ENCODE measurements at places on chromosomes 5 and 9. TPM values are rescaled to one million over a fixed set of nuclear protein-coding genes. Genes with fewer than 3 reads are reported as not detected.

DNA sequence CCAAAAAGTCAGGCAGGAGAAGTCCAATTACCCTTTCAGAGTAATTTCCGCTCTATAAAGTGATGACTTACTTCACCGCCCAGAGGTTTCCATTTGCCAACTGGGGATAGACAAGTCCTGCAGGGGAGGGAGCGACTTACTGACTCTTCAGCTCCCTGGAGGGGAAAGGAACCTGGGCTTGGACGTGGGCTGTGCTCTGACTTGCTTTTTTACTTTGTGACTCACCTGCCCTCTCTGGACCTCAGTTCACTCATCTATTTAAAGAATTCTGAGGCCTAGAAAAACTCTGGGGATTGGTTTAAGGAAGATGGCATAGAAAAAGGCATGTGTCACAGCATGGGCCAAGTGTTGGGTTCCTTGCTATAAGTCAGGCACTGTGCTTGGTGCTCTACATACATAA, 180.4 kb upstream of the TRIM32 start:
- H3K4me1 ChIP-seq = no peaks in the 10 kb centered on the region
- no peak overlapping the region for H3K4me3 ChIP-seq
- H3K27me3 ChIP-seq = peaks cover 3% of the 10 kb centered on the region
- no peak overlapping the region for H3K27ac ChIP-seq
- DNase-seq = no peak
- no peaks in the 10 kb centered on the region for H3K36me3 ChIP-seq

- H3K4me1 ChIP-seq = no peaks in the 10 kb centered on the region
- DNase-seq = no peak
- H3K36me3 ChIP-seq = no peaks in the 10 kb centered on the region
- H3K27me3 ChIP-seq = peaks cover 4% of the 10 kb centered on the region
- H3K4me3 ChIP-seq = no peak overlapping the region
Observed at GRCh38 chr5:133041910-133042309, 9.9 kb upstream of the HSPA4 start.

GRCh38 chr9:124020520-124021384, 9.2 kb downstream of the LHX2 start:
- peaks cover 10% of the 10 kb centered on the region for H3K4me1 ChIP-seq
- DNase-seq = no peak
- peaks cover 33% of the 10 kb centered on the region for H3K27me3 ChIP-seq
- H3K27ac ChIP-seq = no peak overlapping the region
- H3K36me3 ChIP-seq = no peaks in the 10 kb centered on the region

- H3K36me3 ChIP-seq = no peaks in the 10 kb centered on the region
- DNase-seq = no peak
- peaks cover 13% of the 10 kb centered on the region for H3K4me1 ChIP-seq
- H3K27me3 ChIP-seq = peaks cover 10% of the 10 kb centered on the region
- no peak overlapping the region for H3K4me3 ChIP-seq
- H3K27ac ChIP-seq = no peak overlapping the region
Observed at GRCh38 chr9:121601194-121601593, 50.2 kb upstream of the DAB2IP start.

- peaks cover 54% of the 10 kb centered on the region for H3K4me1 ChIP-seq
- no peak overlapping the region for H3K4me3 ChIP-seq
- peak overlapping the region; percentile 24 for H3K27ac ChIP-seq
- H3K27me3 ChIP-seq = peaks cover 2% of the 10 kb centered on the region
- peaks cover 21% of the 10 kb centered on the region for H3K36me3 ChIP-seq
- no peak for DNase-seq
Observed at GRCh38 chr5:15604986-15605385, 105.0 kb downstream of the FBXL7 start.

GRCh38 chr9:131334629-131335367, 45.3 kb downstream of the PLPP7 start:
- no peak for DNase-seq
- no peaks in the 10 kb centered on the region for H3K36me3 ChIP-seq
- H3K27ac ChIP-seq = peak overlapping the region; percentile 87
- H3K27me3 ChIP-seq = peaks cover 2% of the 10 kb centered on the region

DNA sequence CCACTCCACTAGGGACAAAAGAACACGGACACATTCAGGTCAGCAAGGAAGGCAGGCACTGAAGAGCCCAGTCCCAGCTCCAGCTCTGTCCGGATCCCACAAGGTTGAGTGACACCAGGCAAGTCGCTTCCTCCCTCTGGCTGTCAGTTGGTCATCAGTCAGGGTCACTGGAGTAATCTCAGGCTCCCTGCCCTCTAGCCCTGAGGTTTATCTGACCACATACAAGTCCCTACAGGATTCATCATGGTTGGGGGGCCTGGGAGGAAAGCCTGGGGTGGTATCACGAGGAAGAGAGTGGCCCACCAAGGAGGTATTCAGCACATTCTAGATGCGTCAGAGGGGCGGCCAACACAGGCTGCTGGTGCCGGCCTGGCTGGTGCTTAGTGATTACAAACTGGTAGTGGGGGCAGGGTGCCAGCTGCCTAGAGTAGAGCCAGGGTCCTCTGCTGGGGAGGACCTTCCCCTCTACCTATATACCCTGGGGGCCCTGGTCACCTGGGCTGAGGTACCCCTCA, 81.5 kb downstream of the SHB start:
- no peak overlapping the region for H3K4me3 ChIP-seq
- peaks cover 7% of the 10 kb centered on the region for H3K36me3 ChIP-seq
- peaks cover 15% of the 10 kb centered on the region for H3K4me1 ChIP-seq
- DNase-seq = no peak

DNA sequence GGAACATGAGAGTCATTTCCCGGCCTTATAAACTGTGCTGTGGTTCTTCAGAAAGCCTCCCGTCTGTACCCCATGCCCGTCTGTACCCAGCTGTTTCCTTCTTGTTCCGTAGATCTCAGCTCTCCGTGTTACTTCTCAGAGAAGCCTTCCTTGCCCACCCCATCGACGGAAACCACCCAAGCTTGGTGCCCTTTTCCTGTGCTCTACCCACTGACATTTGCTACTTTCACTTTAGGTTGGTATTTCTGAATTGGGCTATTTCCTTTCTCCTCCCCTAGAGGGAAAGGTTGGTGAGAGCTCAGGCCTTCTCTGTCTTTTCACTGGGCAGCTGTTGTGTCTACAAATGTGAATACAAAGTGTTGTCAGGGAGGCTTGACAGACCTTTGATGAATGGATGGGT, 764.5 kb upstream of the ADAMTS16 start:
- no peaks in the 10 kb centered on the region for H3K27me3 ChIP-seq
- H3K4me3 ChIP-seq = no peak overlapping the region
- DNase-seq = no peak
- H3K27ac ChIP-seq = no peak overlapping the region

DNA sequence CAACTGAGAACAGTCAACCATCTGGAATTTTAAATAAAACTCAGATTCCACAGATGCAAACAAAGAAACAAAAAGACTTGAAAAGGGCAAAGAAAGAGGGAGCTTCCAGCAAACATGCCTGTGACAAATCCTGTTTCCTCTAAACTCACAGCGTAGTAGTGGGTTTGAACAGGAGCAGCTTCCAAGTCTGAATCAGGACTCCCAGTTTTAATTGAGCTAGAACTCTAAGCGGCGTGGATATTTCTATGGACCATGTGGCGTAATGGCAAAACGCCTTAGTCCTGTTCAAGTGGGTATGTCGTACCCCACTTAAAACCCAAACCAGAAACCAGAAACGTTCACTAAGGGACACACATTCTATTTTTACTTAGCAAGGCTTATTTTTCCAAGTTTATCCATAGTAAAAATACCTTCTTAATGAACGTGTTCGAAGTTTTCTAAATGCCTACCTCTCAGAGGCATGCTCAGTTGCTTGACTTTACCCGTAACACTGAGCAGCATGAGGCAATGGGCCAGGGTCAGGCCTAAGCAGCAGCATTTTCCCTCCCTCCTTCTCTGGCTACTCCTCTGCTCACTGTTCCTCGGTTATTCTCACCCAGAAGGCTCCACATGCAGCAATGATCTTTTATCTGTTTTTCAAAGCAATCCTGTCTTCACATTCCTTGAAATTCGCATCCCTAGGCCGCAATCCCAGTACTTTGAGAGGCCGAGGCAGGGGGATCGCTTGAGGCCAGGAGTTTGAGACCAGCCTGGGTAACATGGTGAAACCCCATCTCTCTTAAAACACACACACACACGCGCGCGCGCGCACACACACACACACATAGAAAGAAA, 77.9 kb downstream of the FNBP1 start:
- H3K36me3 ChIP-seq = peaks cover 38% of the 10 kb centered on the region
- no peak for DNase-seq
- no peaks in the 10 kb centered on the region for H3K27me3 ChIP-seq
- peaks cover 46% of the 10 kb centered on the region for H3K4me1 ChIP-seq

- no peak overlapping the region for H3K4me3 ChIP-seq
- H3K36me3 ChIP-seq = no peaks in the 10 kb centered on the region
- H3K27ac ChIP-seq = no peak overlapping the region
- H3K4me1 ChIP-seq = no peaks in the 10 kb centered on the region
Observed at GRCh38 chr5:156128026-156128425, 198.9 kb upstream of the SGCD start.

DNA sequence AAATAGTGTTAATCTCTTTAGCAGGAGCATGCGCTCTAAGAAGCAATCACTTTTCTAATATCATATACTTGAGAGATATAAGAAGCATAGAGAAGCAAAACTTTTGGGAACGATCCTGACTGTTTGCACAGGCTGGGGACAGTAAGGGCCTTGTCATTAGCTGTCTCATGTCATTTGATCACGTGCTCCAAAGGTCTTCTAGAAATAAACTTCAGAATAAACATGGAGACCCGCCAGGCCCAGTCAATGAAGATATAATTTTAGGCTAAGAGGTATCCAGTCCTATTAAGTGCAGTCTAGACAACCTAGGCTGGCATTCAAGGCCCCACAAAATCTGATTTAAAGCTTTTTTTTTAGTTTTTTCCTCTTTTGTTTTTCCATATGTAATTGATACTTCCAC, 111.0 kb upstream of the APC start:
- H3K36me3 ChIP-seq = no peaks in the 10 kb centered on the region
- H3K27ac ChIP-seq = no peak overlapping the region
- no peak overlapping the region for H3K4me3 ChIP-seq
- DNase-seq = no peak

- H3K4me1 ChIP-seq = peaks cover 65% of the 10 kb centered on the region
- no peak overlapping the region for H3K27ac ChIP-seq
- H3K4me3 ChIP-seq = no peak overlapping the region
Observed at GRCh38 chr9:77592476-77592875, 55.6 kb downstream of the GNA14 start.

DNA sequence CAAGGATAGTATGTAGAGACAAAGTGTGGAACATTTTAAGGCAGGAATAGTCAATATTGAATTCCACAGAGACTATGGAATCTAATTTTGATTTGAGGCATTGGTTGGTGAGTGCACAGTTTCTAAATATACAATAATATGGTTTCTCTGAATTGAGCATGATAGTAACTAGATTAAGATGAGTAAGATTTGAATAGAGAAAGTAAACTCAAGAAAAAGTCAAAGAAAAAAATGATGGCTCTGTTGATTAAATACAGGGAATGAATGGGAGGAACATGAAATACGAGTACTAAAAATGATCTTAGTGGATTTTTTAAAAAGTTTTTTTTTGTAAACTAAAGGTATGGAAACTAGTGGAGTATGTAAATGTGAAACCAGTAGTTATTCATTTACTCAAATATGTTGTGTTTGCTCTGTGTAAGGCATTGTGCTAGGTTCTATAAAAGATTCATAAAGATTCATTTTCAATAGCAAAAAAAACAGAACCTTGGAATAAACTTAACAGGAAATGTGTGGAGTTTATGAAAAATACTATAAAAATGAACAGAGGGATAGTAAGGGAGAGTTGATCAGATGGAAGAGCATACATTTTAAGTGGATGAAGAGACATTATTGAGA, 101.2 kb downstream of the ZCCHC7 start:
- no peaks in the 10 kb centered on the region for H3K4me1 ChIP-seq
- no peak overlapping the region for H3K4me3 ChIP-seq
- H3K27ac ChIP-seq = no peak overlapping the region
- H3K36me3 ChIP-seq = no peaks in the 10 kb centered on the region

GRCh38 chr5:142087920-142088679, 20.5 kb upstream of the NDFIP1 start:
- H3K27ac ChIP-seq = no peak overlapping the region
- H3K27me3 ChIP-seq = peaks cover 3% of the 10 kb centered on the region
- H3K36me3 ChIP-seq = no peaks in the 10 kb centered on the region
- DNase-seq = no peak
- no peak overlapping the region for H3K4me3 ChIP-seq

- no peak overlapping the region for H3K4me3 ChIP-seq
- H3K27ac ChIP-seq = no peak overlapping the region
- no peaks in the 10 kb centered on the region for H3K36me3 ChIP-seq
- H3K4me1 ChIP-seq = peaks cover 14% of the 10 kb centered on the region
- no peak for DNase-seq
- peaks cover 6% of the 10 kb centered on the region for H3K27me3 ChIP-seq
Observed at GRCh38 chr5:6195711-6196358, 182.5 kb downstream of the MED10 start.

DNA sequence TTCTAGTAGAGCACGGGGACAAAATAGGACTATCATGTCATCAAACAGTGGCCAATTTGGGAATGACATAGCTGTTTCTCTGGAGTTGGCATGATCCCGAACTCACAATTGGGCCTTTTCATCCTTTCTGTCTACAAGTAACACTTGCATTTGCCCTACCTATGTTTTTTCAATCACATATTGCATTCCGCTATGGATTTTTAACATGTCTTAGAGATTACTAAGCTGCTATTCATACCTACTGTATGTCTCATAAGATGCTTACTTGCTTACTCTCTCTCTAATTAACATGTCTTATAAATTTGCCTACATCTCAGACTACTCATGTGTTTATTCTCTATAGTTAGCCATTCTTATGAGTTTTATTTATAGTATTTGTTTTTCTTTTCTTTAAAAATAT, 341.2 kb upstream of the CTNND2 start:
- no peak overlapping the region for H3K27ac ChIP-seq
- DNase-seq = no peak

GRCh38 chr5:170632985-170633234, 129.1 kb downstream of the KCNIP1 start:
- H3K27me3 ChIP-seq = peaks cover 13% of the 10 kb centered on the region
- peaks cover 31% of the 10 kb centered on the region for H3K4me1 ChIP-seq
- DNase-seq = peak; percentile 90
- H3K27ac ChIP-seq = peak overlapping the region; percentile 88

GRCh38 chr5:166123717-166124116, 2167.7 kb upstream of the WWC1 start:
- no peaks in the 10 kb centered on the region for H3K36me3 ChIP-seq
- no peak for DNase-seq
- H3K4me3 ChIP-seq = no peak overlapping the region
- H3K27me3 ChIP-seq = peaks cover 3% of the 10 kb centered on the region
- H3K4me1 ChIP-seq = no peaks in the 10 kb centered on the region

CCDC183 gene
- 1.2 TPM for total RNA-seq

FAM221B gene
- not detected for total RNA-seq

CTXN3 gene
- 5.4 TPM for total RNA-seq

NKD2 gene
- 1.8 TPM for total RNA-seq

SV2C gene
- 0.15 TPM for total RNA-seq
